ENCODE measurements at places on chromosomes 1 and 21.

DNA sequence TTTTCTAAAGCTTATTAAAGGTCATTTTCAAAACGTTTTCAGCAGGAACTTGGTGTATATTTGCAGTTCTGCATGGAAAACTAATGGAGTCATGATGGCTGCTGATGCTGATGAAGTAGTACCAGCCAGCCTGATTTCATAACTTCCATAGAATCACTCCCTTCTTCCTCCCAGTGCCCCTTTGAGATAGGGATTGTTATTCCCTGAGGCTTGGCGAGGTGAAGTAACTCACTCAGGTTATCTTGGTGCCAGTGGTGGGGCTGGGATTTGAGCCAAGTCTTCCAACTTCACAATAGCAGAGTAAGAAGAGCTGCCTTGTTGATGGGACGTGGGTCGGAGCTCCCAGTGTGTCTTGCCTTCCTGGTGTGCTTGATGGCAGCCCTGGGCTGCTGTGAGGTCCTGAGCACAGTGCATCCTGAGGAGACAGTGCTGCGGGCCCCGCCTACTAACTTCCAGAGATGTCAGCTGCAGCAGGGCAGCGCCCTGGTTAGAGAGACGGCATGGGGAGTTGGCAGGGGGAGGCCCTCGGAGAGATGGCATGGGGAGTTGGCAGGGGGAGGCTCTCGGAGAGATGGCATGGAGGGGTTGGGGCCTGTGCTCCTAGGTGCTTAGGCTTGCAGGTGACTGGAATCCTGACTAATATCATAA lies 92.6 kb downstream of the PCBP3 start:
- DNase-seq: no peak

DNA sequence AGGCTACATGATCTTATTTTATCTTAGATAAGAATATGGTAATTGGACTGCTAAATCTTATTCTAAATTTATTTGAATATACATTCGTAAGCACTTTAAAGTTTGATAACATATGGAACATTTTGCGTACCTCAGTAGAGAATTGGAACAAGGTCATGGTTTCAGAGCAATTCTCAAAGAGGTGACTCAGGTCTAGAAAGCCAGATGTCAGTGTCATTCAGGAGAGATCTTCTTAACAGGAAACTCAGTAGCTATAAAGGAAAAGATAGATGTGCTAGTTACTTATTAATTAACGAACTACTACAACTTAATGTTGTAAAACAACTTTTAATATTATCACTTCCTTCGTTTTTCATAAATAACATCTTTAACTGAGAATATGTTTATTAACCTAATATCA lies 142.5 kb downstream of the USP25 start:
- DNase-seq: no peak

DNA sequence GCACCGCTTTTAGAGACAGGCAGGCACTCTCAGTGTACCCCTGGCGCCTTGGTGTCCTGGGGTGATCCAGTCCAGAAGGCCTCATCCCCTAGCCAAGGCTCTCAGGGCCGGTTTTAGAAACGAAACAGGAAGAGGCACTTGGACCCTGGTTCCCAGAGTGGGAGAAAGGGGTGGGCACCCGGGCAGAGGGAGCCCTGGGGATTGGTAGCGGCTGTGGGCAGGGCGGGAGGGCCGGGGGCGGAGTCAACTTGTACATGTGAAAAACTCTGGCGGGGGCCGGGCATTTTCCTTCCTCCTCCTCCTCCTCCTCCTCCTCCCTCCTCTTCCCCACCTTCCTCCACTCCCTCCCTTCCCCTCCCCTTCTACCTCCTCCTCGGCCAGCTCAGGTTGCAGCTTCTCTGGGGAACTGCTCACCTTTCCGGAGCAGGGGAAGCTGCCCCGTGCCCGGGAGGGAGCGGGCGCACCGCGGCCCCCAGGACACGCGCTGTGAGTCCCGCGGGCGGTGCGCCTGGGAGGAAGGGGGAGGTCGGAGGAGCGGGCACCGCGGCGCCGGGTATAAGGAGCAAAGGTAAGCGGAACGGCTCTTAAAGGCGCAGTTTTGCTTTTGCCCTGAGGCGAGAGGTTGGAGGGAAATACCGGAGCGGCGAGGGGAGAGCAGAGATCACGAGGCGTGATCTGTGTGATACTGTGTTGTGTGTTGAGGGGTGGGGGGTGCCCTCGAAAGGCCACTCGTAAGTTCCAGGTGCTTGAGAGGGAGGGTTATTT lies at the start of gene CDK18:
TSS of gene CDK18 (plus strand) at position 359 of the 765 bp plus-strand sequence. CDS start 18,499 bp downstream, outside the sequence.
- peak; percentile 36 for DNase-seq

DNA sequence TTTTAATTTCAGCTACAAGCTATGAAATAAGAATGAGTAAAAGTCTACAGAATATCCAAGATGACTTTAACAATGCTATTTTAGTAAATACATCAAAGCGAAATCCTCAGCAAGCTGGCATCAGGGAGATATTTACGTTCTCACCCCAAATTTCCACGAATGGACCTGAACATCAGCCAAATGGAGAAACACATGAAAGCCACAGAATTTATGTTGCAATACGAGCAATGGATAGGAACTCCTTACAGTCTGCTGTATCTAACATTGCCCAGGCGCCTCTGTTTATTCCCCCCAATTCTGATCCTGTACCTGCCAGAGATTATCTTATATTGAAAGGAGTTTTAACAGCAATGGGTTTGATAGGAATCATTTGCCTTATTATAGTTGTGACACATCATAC lies 13.7 kb upstream of the CLCA1 start:
- DNase-seq: no peak
